ENCODE measurements at places on chromosomes 7 and 10. TPM values are rescaled to one million over a fixed set of nuclear protein-coding genes. Genes with fewer than 3 reads are reported as not detected.

The SPDYE1 gene
- not detected for total RNA-seq

- no peak for DNase-seq
Measured at GRCh38 chr7:116780521-116780920, 81.9 kb upstream of the CAPZA2 start.

The KCNH2 gene
- 2.8 TPM for total RNA-seq

GRCh38 chr7:107668296-107668695 lies 7.7 kb downstream of the SLC26A4 start:
- no peak for DNase-seq

GRCh38 chr10:128713874-128714570 lies 587.8 kb upstream of the MKI67 start:
- DNase-seq = no peak

The DNAJB12 gene
- total RNA-seq = 54.4 TPM

DNA sequence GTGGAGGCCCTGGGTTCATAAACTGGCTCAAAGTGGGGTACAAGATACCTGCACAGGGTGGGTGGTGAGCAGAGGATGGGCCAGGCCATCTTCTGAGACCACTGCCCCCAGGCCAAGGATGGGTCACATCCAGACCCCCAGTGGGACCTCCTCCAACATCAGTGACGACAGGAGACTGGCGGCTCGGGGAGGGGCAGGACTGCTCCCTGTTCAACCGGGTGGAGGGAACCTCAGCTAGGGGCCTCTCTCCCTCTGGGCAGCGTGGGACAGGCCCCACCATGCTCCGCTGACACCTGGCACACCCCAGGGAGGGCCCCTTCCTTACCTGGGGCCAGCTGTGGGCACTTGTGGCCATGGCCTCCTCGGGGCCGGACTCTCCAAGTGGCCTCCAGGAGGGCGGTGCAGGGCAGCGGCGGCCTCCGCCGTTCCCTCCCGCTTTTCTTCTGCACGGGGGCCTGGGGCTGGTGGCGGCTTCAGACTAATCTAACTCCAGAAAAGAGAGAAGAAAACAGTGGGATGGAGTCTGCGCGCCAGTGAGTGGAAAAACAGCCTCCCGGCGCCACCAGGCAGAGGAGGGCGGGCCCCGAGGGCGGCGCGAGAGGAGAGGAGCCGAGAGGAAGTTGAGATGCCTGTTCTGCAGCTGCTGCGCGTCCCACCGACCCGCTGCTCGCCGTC lies at the start of gene CALHM2:
TSS of gene CALHM2 (minus strand) at position 540 of the 675 bp plus-strand sequence. CDS start 2,429 bp downstream, outside the sequence.
- peak; percentile 39 for DNase-seq

The WDR37 gene
- 7.7 TPM for total RNA-seq

GRCh38 chr7:114481999-114482398 lies 67.4 kb downstream of the FOXP2 start:
- peak; percentile 5 for DNase-seq

DNA sequence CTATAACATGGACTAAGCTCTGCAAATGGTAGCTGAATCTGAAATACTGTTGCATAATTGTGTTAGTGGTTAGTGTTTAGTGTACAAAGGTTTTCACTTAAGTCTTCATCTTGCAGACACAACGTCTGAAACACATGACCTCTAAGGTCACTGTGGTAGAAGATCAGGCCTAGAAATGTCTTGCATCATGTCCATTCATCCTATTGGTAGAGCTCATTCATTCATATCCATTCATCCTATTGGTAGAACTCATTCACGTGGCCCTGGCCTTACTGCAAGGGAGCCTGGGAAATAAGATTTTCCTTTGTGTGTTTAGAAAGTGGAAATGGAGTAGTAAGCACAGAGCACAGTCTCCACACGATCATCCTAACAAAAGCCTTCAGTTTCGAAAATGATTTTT lies 485.8 kb downstream of the PLXNA4 start:
- DNase-seq = no peak

GRCh38 chr10:104350127-104350635 lies 3.5 kb upstream of the CFAP58 start:
- DNase-seq = peak; percentile 72

DNA sequence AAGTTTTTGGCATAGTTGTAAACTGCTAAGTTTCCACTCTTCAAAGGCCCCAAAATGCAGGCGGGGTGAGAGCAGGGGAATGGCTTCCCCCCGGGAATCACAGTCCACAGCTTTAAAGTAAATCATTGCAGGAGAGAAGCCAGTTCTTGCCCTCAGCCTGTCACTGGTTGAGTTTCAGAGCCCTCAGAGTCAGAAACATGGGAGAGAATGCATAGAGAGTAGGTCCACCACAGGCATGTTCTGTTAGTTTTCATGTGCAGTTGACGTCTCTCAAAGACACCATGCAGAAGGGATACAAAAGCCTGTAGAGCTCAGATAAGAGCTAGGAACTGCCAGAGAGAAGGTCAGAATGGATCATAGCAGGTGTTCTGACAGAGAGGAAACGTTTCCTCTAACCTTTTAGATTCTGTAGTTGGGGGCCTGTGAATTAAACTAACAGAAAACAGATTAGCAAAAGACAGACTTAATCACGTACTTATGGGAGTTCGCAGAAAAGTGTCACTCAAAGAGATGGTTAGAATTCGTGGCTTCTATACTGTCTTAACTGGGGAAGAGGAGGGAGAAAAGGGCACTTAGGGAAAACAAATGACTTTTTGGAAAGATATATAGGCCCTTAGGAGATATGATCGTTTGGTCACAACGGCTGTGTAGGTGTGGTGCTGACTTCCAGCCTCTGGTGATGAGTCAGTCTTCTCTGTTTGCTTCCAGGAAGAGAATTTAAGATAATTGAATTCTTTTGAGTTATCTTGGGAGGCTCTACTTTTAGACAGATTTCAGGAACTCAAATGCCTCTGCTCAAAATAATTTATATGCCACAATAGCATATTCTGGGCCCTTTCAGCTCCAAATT lies 48.0 kb upstream of the MSRB2 start:
- no peak for DNase-seq

DNA sequence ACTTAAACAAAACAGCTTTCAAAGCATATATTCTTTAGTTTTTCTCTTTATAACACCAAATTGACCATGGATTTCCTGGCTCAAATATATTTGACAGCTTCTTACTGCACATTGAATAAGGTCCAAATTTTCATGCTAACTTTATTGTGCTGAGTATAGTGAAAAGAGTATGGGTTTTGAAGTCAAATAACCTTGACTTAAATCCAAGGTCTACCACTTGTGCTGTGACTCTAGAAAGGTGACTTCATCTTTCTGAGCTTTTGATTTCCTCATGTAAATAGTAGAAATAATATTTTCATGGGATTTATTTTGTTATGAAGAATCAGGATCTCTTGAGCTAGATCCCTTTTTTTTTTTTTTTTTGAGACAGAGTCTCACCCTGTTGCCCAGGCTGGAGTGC lies 139.4 kb upstream of the GPR22 start:
- DNase-seq = no peak

GRCh38 chr7:4951903-4952636 lies 6.9 kb downstream of the MMD2 start:
- DNase-seq = peak; percentile 34

DNA sequence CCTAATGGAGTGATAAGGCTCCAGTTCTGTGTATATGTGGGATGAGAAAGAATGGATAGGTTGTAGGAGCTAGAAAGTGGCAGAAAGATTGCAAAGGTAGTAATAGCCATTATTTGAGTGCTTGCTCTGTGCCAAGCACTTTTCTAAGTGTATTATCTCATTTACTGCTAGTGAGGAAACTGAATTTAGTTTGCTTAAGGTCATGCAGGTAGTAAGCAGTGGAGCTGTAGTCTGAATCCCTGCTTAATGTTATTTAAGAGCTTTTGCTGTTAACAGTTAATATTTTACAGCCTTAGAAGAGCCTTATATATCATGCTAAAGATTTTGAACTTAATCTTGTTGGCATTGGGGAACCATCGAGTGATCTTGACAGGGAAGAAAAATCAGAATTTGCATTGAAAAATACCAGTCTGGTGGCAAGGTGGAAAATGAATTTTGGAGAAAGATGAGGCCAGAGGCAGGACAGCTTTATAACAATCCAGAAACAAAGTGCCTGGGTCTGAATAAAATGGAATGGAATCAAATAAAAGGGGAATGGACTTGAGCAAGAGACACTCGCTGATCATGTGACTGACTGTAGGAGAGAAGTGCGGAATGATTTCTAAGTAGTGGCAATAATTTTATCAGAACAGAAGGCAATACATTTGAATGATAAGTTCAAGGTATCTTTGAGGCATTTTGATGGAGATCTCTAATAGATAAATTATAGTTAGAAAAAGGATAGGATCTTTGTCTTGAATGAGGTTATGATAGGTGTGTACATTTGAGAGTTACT lies 15.2 kb downstream of the CAPZA2 start:
- no peak for DNase-seq

DNA sequence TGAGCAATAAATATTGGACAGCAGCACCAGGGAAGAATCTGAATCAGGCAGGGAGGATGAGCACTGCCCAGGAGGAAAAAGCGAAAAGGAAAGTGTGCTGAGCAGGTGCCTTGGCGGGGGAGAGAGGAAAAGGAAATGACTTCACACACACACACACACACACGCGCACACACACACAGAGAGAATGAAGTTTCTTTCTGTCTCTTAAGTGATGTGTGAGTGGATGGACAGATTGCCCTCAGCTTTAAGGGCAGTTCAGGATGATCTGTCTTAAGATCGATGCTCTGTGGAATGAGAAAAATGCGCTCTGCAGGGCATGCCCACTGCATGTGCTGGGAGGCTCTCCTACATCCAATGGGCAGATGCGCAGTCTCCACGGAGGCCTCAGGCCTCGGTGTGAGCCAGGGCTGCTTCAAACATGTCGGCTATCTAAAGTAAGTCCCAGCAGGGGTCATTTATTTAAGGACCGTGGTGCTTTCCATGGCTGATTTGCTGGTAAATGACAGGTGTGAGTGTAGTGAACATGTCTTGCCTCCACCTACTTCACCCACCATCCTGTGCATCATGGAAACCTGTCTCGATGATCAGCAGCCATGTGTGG lies 2.5 kb upstream of the ACBD5 start:
- peak; percentile 81 for DNase-seq

The C7orf33 gene
- not detected for total RNA-seq

The GPR37 gene
- 9.7 TPM for total RNA-seq

The CUZD1 gene
- total RNA-seq = not detected

The TOMM7 gene
- total RNA-seq = 151 TPM

GRCh38 chr7:1843921-1844335 lies 173.9 kb downstream of the ELFN1 start:
- DNase-seq = no peak

GRCh38 chr7:157007470-157008066 lies 2.9 kb downstream of the MNX1 start:
- DNase-seq = peak; percentile 59

DNA sequence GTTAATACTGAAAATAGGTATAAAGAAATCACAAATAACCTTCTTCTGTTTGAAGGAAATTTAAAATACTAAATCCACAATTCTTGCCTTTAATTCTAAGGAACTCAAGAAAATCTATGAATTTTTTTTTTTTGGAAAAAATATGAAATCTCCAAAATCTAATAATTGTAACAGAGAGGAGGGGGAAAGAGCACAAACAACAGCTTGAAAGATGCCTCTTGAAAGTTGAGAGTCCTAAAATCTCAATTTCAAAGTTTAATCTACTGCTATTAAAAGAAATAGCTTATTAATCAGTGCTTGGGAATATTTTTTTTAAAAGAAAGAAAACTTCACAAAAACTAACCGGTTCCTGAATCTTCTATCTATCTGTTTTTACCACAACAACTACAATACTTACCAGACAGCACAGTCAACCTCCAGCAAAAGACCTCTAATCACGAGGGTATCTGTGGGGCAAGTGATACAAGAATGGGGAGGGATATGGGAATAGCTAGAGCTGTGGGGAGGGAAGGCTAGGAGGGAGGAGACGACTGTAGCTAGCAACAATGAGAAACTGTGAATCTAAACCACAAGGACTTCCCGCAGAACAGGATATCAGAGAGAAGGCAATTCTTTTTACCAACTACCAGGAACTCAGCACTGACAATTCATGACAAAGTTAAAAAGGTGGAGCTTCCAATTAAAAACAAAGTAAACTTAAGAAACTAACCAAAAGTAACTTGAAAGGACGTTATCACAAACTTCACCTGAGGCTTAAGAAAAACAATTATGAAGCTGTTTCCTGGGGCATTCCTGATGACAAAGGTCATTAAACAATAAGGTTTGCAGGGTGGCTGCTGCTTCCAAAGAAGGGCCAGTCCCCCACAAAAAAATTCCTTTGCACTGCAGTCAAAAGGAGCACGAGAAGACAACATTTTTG lies at the start of gene USP54:
TSS of gene USP54 (minus strand) at position 462 of the 919 bp plus-strand sequence. CDS start 15,684 bp downstream, outside the sequence.
- DNase-seq = peak; percentile 93

GRCh38 chr10:126417220-126417825 lies 29.0 kb upstream of the ADAM12 start:
- DNase-seq = no peak

The IRF5 gene
- total RNA-seq = 17.9 TPM

- no peak for DNase-seq
Measured at GRCh38 chr7:28044825-28045224, 135.8 kb downstream of the JAZF1 start.

The C10orf95 gene
- total RNA-seq = 11.7 TPM

DNA sequence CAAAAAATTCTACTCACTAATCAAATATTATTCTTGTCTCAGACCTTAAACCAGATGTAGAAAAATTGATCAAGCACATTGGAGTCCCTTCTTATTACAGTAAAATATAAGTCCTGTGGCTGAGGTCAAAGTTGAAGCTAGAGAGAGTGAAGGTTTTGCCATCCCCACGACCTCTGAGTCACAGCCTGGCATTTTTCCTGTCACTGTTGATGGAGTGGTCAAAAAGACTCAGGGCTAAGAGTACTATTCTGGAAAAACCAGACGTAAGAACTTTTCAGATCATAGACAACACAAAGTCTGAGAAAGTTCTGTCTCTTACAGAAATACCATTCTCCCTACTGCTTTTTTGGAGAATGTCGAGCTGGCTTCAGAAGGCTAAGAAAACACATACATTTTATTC lies 323.7 kb upstream of the ANKRD30A start:
- no peak for DNase-seq

The NUDT13 gene
- 2.7 TPM for total RNA-seq

The FOXI2 gene
- not detected for total RNA-seq

The CCDC136 gene
- not detected for total RNA-seq

DNA sequence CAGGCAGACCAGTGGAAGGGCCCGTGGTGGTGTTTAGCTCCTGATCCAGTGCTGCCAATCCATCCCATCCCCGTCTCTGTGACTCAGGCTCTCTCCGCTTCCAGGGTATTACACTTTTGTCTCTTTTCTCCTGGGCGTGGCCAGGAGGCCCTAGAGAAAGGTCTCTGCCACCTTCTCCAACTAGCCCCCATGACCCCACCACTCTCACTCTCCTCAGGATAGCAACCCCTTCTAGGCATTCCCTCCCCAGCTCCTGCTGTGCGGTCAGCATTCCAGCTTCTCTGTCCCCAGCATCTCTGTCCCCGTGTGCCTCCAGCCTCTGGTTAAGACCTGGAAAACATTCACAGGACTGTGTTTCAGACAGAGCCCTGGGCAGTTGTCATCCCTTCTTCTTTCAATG lies 36.2 kb upstream of the R3HCC1L start:
- DNase-seq = no peak

DNA sequence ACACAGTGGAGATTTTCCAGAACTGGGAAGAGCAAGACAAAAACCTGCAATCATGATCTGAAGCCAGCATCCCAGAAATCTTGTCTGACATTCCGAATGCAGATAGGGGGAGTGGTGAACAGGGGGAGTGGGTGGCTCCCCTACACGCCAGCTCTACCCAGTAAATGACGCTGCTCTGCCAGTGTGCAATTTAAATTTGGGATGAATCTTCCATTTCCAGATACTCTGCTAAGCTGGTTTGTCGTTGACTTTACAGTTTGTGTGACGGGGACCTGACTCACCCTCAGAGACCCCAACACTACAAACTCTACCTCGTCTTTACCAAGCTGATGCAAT lies 68.7 kb upstream of the CAMK2B start:
- no peak for DNase-seq

The CHN2 gene
- 4.3 TPM for total RNA-seq

GRCh38 chr7:27179030-27179429 lies 4.9 kb upstream of the HOXA10 start:
- DNase-seq = peak; percentile 61

The ASAH2 gene
- 4.6 TPM for total RNA-seq

Data from HT-29 (cell line).